Pons (tissue), 1 donor: ENCODE measurements at places on chromosomes 5 and 9.
A peak's percentile ranks its signal among the peaks of the same experiment; 100 is the strongest.

GRCh38 chr9:14524873-14525515 lies 168.2 kb downstream of the ZDHHC21 start:
- DNase-seq: no peak

GRCh38 chr5:167814828-167815227 lies 476.6 kb upstream of the WWC1 start:
- no peak for DNase-seq

DNA sequence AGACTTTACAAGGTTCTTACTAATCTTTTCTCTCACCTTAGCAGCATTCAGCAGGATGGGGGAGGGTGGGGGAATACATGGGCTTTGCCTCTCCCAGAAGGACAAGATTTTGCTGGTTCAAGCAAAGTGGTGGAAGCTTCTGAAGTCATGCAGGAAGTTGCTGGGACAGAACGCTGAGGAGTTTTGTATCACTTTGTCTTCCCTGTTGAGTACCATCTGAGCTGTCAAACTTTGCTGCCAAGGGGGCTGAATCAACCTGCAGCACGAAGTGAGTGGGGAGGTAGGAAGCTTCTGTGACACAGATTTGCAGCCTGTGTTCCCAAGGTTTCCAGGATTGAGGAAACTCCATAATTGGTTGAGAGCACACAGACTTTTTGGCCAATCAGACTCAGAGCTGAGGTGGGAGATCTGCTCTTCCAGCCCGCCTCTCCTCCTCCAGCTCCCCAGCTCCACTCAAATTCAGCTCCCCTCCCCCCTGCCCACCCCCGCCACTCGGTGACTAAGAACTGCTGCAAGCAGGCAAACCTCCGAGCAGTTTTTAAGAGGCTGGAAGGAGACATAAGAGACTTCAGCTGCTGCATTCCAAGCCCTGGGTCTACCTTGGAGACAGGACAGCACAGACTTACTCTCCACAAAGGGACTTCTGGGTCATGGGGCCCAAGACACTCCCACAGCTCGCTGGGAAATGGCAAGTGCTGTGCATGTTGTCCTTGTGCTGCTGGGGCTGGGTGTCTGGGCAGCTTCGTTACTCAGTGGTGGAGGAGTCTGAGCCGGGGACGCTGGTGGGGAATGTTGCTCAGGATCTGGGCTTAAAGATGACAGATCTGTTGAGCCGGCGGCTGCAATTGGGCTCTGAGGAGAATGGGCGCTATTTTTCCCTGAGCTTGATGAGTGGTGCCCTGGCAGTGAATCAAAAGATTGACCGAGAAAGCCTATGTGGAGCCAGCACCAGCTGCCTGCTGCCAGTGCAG lies at the start of gene PCDHGC5:
Gene PCDHGC5 (plus strand): TSS at position 491 of the 971 bp plus-strand sequence. CDS start 160 bp downstream, at position 651.
- peak; percentile 60 for DNase-seq

- DNase-seq: peak; percentile 83
Measured at GRCh38 chr9:120698766-120699165, 15.5 kb downstream of the MEGF9 start.

DNA sequence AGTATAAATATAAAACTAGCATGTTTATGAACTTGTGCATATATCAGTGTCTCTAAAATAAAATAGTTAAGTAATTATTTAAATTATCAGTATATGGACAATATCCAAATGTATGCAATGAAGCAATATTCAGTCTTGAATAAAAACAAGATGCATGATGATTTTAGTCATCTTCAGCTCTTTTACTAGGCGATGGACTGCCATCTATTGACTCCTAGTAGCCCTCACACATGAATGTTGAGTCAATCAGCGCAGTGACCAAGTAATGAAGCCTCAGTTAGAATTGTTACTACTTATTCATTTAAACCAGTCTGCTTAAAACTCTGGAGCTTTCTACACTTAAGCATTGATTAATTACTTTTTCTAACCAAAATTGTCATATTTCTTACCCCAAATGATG lies 92.9 kb upstream of the GRHPR start:
- DNase-seq: peak; percentile 67
